T-helper 2 cell treated with Interferon-gamma antibody and Interleukin-4, amounts not matched to agents 100 ng/mL and 5 ng/mL, for 36 hours (primary cell): ENCODE measurements at places on chromosomes 1 and 21. TPM values are rescaled to one million over a fixed set of nuclear protein-coding genes. Genes with fewer than 3 reads are reported as not detected.

OR2T27 gene
- total RNA-seq: not detected in 2 replicates

OR2T35 gene
- total RNA-seq: not detected in 2 replicates

JTB gene
- 138 and 139 TPM in 2 replicates for total RNA-seq

ERRFI1 gene
- total RNA-seq: 0.86 and 1.6 TPM in 2 replicates

SMIM12 gene
- 43.5 and 47.2 TPM in 2 replicates for total RNA-seq

UMODL1 gene
- total RNA-seq: 0.09 TPM in 2 replicates

HEATR1 gene
- 49.2 and 51.7 TPM in 2 replicates for total RNA-seq

SLC45A3 gene
- 0.16 and 0.23 TPM in 2 replicates for total RNA-seq

KCNE2 gene
- total RNA-seq: not detected in 2 replicates

ENSA gene
- 193 and 202 TPM in 2 replicates for total RNA-seq

COQ8A gene
- 24.3 and 29.3 TPM in 2 replicates for total RNA-seq

TSPAN1 gene
- not detected in 2 replicates for total RNA-seq

UQCRHL gene
- total RNA-seq: 1.4 and 1.9 TPM in 2 replicates

C1orf94 gene
- total RNA-seq: not detected in 2 replicates

SLC26A9 gene
- not detected in 2 replicates for total RNA-seq

ERICH3 gene
- total RNA-seq: not detected in 2 replicates

S100B gene
- 0.20 TPM in 1 of 2 replicates, not detected in the other for total RNA-seq

BSND gene
- not detected in 2 replicates for total RNA-seq

SH3BGR gene
- 0.75 and 1.0 TPM in 2 replicates for total RNA-seq

LORICRIN gene
- not detected in 2 replicates for total RNA-seq

CADM3 gene
- not detected in 2 replicates for total RNA-seq

MLLT11 gene
- 3.4 and 4.0 TPM in 2 replicates for total RNA-seq

PLK3 gene
- 74.1 and 77.8 TPM in 2 replicates for total RNA-seq
